ENCODE measurements at places on chromosomes 3 and 15. TPM values are rescaled to one million over a fixed set of nuclear protein-coding genes. Genes with fewer than 3 reads are reported as not detected.

The MME gene
- total RNA-seq = 35.8 TPM

The THAP10 gene
- 2.1 TPM for total RNA-seq

The SNTN gene
- not detected for total RNA-seq

The CAMK2N2 gene
- total RNA-seq = 0.50 TPM

The MYO5C gene
- 0.50 TPM for total RNA-seq

The CGNL1 gene
- total RNA-seq = 3.3 TPM

The CPN2 gene
- total RNA-seq = not detected

The ISL2 gene
- 0.12 TPM for total RNA-seq

The KLF15 gene
- total RNA-seq = 2.9 TPM

The CDCP1 gene
- total RNA-seq = 7.7 TPM

The MYZAP gene
- 0.66 TPM for total RNA-seq

The CCDC13 gene
- 0.50 TPM for total RNA-seq

The TRPM1 gene
- not detected for total RNA-seq

The CA12 gene
- 93.6 TPM for total RNA-seq

The A4GNT gene
- not detected for total RNA-seq

The MKRN2OS gene
- total RNA-seq = not detected

The PLCH1 gene
- total RNA-seq = 0.06 TPM

The TMEM158 gene
- 5.4 TPM for total RNA-seq

The SCG5 gene
- 11.1 TPM for total RNA-seq

The SLC2A2 gene
- not detected for total RNA-seq

The RFTN1 gene
- 29.3 TPM for total RNA-seq

The UBA7 gene
- 36.2 TPM for total RNA-seq

The TTC23 gene
- 27.4 TPM for total RNA-seq

The GNAT1 gene
- not detected for total RNA-seq

The EIF4A2 gene
- total RNA-seq = 483 TPM

The LSMEM2 gene
- not detected for total RNA-seq

The MCF2L2 gene
- total RNA-seq = 0.31 TPM

The ANKUB1 gene
- not detected for total RNA-seq

The PSTPIP1 gene
- total RNA-seq = 1.1 TPM

The IGF2BP2 gene
- 1.6 TPM for total RNA-seq

The MAGEL2 gene
- 0.06 TPM for total RNA-seq

The DLL4 gene
- total RNA-seq = 1.5 TPM

The PAK6 gene
- 0.13 TPM for total RNA-seq

The SLC38A3 gene
- total RNA-seq = not detected

The MST1R gene
- total RNA-seq = 2.0 TPM

The LACTB gene
- 20.5 TPM for total RNA-seq

The ROPN1B gene
- not detected for total RNA-seq

The CCDC14 gene
- total RNA-seq = 21.8 TPM

The WWTR1 gene
- total RNA-seq = 134 TPM

The HTR3D gene
- total RNA-seq = not detected

The PODXL2 gene
- 1.9 TPM for total RNA-seq

The RASGRP1 gene
- 0.12 TPM for total RNA-seq

The PLSCR2 gene
- total RNA-seq = not detected

The SLITRK3 gene
- not detected for total RNA-seq

The CADM2 gene
- total RNA-seq = not detected

The ADGRG7 gene
- total RNA-seq = 52.7 TPM

The GOLGA8T gene
- total RNA-seq = 0.26 TPM

The WDR93 gene
- total RNA-seq = 0.06 TPM

The MYLK gene
- 234 TPM for total RNA-seq

The PPP1R14D gene
- not detected for total RNA-seq

The SEMA3G gene
- under 0.01 TPM for total RNA-seq

The ATR gene
- total RNA-seq = 28.9 TPM

The HIGD2B gene
- total RNA-seq = not detected

The TEX55 gene
- not detected for total RNA-seq

The RGMA gene
- total RNA-seq = 0.40 TPM

The SLC7A14 gene
- total RNA-seq = 0.19 TPM

The ZPLD1 gene
- 0.26 TPM for total RNA-seq

The HYAL3 gene
- 3.3 TPM for total RNA-seq

The RASL12 gene
- not detected for total RNA-seq
